NCI-H526 (cell line): ENCODE measurements at places on chromosomes 3 and 15.
A peak's percentile ranks its signal among the peaks of the same experiment; 100 is the strongest.

- DNase-seq = peak; percentile 64
These were observed 7.2 kb upstream of the SEC22A start for GRCh38 chr3:123194552-123194951.

DNA sequence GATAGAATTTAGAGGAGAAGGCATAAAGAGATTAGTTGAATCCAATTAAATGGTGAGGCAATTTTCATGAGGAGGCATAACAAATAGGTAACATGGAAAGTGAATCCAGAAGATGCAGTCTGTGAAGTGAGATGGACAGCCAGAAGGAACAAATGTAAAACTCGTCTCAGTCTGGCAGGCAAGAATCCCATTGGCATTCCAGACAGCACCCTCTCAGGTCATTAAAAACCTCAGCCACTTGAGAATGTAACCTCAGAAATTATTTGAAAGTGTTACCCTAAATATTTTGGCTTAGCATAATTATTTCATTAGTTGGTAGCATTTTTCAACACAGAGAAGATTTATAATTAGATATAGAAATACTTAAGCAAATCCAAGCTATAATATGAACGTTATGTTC, 342.3 kb downstream of the LRRC3B start:
- no peak for DNase-seq

GRCh38 chr3:115217292-115217677, 70.2 kb upstream of the ZBTB20 start:
- no peak for DNase-seq

- DNase-seq = no peak
These were observed 268.4 kb upstream of the ROPN1 start for GRCh38 chr3:124260206-124260915.

DNA sequence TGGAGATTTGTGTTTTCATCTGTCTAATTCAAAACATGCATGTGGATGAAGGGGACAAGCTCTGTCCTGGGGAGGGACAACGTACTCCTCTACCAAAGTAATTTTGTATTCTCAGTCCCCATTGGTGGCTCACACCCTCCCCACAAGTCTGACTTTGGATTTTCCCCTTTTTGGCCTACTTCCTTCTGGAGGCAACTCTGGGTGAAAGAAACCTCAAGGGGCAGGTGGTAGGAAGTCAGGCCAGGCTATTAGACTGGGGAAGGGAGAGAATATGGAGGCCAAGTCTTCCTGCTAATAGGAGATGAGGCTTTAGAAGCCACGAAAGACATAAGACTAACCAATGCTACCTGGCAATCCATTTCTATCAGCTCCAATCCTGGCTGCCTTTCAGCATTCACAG, 124.9 kb upstream of the RASGRP1 start:
- DNase-seq = no peak

DNA sequence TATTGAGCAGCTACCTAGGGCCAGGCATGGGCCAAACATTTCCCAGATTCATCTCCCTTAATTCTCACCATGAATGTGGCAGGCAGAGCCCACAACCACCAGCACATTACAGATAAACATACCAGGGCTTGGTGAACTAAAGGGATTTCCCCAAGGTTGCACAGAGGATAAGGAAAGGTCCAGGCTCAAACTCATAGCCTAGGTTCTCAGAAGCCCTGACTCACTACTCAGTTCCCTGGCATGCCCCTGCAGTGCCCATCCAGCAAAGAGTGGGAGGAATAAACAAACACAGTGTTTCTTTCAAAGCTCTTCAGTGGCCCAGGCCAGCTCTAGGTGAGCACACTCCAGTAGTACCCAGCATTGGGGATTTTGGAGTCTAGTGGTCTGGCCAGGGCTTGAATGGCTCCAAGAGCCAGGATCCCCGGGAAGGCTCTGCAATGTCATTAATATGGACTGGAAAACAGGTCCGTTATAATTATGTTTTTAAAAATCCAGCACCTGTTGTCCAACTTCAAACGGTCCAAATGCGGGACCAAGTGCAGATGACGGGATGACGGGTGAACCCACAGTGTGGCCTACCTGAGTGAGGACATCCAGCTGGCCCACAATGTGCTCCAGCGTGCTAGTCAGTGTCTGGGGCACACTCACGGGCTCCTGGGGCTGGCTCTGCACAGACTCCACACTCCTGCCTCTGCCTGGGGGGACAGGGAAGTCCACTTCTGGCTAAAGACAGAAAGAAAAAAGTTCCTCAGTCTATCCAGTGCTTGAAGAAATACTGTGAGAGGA, 39.8 kb upstream of the DUSP7 start:
- DNase-seq = no peak

DNA sequence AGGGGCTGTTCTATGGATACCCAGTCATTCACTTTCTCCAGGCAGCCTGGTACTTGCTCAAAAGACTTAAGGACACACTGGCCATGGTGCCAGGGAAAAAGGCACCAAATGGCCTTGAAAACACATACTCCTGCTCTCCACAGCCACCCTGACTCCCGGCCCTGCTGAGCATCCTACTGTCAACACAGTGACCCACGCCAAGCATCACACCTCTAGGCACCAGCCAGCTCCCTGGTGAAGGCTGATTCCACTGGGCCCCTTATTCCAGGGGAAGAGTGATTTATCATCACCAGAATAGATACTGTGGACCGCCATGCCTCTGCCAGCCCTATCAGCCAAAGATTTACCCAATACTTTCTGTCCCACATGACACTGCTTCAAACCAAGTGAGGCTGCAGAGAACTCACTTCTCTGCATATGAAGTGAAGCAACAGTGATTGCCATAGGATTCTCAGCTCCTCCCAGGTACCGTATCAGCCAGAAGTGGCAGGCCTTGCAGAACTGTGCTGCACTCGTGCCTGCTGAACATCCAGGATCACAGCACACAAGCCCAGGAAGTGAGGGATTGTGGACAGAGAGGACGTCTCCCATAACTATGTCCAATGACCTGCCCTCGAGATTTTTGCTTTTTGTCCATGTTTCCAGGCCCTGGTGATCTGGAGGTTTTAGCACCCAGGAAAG, 63.7 kb downstream of the WHAMM start:
- no peak for DNase-seq

- DNase-seq = no peak
These were observed 261.4 kb downstream of the ZMAT3 start for GRCh38 chr3:178810181-178810580.

GRCh38 chr3:15180042-15180611, 25.9 kb upstream of the CAPN7 start:
- DNase-seq = no peak

GRCh38 chr3:33658621-33658990, 59.4 kb downstream of the CLASP2 start:
- DNase-seq = peak; percentile 29

- no peak for DNase-seq
These were observed 107.2 kb downstream of the NSMCE3 start for GRCh38 chr15:29162411-29162810.

GRCh38 chr3:50415816-50416215, 56.5 kb upstream of the TMEM115 start:
- DNase-seq = no peak

DNA sequence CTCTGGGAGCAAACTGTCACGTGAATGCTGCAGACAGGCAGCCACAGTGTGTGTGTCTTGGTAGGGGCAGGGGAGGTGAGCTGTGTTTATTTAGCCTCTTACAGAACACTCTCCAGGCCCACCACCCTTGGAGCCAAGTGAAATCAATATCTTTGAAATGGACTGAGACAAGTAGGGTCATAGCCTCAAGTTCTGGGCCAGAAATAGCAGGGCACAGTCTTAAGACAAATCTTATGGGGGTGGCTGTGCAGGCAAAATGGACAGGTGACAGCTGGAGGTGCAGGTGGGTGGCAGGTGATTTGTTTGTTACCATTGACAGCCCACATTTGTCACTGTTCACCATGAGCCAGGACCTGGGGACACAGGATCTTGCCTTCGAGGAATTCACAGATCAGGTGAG, 93.6 kb upstream of the NMNAT3 start:
- no peak for DNase-seq

DNA sequence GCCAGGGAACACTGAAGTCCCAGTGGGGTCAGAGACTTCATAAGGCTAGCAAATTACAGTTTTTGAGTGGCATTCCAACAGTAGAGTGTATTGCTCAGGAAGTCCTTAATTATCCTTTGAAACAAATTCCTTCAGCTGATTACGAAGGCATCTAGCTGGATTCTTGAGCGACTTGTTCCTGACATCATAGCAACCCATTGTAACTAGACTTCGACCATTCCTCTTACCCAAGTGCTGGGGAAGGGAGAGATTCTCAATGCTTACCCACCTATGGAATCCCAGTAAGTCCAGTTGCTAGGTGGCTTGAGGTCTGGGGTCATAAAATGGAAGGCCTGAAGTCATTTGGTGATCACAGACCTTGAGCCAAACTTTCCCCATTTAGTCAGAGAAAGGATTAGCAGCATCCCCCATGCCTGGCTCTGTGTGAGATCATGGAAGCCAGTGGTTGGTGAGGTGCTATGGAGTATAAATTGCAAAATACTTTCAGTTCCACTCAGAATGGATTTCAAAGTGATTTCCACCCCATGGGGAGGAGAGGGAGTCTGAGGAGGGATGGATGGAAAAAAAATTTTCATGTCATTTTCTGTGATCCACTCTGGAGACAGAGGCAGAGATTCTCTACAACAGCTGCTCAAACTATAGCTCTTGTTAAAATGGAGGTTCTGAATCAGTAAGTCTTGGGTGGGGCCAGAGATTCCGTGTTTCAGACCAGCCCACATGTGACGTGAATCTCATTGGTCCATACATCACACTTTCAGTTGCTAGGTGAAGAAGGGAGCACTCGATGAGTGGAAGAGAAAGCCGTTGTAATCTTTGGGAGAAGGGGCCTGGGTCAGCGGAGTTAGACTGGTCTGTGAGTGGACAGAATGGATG, 45.7 kb downstream of the CD86 start:
- DNase-seq = peak; percentile 42

- DNase-seq = no peak
These were observed 22.9 kb downstream of the SIAH2 start for GRCh38 chr3:150739877-150740645.

DNA sequence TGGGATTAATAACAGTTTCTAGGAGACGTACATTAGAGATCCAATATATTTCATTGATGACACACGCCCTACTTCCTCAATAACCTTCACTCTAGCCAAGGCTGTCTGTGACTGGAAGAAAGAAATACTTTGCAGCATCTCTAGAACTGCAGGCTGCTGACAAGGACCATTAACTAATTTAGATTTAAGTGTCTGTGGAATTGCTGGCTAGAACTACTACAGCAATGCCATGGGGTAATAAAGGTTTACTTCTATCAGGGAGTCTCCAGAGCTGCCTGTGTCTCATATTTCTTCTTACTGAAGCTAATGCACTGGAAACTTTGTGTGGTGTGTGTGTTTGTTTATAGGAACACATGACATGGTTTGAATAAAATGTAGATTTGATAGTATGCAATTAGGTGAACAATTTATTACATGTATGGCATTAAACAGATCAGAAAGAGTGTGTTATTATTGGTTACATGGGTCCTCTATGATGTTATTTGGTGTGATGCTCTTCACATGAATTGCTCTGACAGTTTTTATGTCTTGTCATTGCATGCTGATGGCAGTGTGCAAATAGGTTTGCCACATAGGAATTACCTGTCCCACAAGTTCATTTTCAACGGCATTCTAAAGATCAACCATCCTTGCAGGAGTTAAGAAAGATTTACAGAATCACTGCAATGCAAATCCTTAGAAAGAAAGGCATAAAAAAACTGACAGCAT, 916.2 kb upstream of the CADM2 start:
- DNase-seq = no peak

DNA sequence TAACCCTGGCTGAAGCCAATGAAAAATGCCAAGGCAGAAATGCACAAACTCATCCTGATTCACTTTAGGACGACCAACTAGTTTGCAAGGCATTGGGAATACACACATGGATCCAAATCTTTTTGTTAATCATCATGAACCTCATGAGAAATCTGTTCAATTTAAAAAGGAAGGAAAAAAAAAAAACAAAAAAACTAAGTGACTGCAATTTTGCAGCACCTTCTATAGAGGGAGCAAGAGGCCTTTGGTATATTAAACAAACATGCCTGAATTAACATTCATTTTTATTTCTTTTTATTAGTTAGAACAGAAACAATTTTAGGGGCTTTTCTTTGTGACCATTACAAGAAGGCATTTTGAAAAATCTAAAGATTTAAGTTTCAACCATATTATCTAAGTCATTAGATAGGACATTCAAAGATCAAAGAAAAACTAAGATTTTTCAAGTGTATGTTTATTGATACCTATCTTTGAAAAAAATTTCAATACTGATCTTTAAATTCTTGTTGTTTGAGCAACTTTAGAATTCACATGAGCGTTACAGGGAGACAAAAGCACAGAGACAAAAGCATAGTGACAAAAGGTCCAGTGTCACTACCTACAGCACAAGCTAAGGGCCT, 182.4 kb downstream of the CBLB start:
- peak; percentile 28 for DNase-seq

DNA sequence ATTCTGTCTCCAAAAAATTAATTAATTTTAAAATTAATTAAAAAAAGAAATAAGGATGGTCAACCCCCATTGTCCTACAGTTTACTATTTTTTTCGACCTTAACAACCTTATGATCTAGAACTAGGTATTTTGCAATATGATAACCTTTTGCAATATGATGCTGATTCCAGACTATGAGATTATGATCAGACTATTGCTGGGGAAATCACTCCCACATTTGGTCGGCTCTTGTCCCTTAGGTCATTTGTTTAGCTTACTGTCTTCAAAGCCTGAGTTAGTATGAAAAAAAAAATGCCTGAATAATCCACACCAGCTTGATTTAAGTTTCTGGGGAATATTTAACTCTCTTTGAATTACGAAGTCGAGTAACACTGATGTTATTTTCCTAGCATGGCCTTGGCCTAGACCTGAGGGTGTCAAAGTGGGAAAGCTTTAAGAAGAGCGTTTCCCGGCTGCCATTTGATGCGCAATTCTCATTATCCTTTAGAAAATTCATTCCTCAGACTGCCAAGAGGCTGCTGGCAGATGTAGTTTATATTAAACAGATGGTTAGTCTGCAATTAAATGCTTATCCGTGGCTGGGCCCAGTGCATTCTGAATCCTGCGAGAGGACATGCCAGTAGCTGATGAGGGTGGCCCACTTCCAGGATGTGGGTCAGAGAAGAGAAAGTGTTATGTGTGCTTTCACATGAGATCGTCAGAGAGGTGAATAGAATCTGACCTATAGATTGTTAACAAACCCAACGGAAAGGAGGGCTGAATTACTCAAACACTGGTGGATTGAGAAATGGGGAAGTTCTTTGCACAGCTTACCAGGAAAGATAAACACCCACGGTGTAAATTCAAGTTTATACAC, 496.0 kb upstream of the THBS1 start:
- no peak for DNase-seq

GRCh38 chr15:85711580-85712192, 83.0 kb downstream of the KLHL25 start:
- DNase-seq = no peak

GRCh38 chr3:125219261-125219701, 6.7 kb upstream of the SLC12A8 start:
- DNase-seq = no peak
